ENCODE measurements at places on chromosomes 12 and 14.

GRCh38 chr14:50230401-50230700 lies 1.0 kb downstream of the SOS2 start:
- DNase-seq: no peak

- DNase-seq: no peak
These were observed 111.6 kb downstream of the HECTD4 start for GRCh38 chr12:112270673-112271072.

- no peak for DNase-seq
These were observed 65.6 kb upstream of the ZDHHC17 start for GRCh38 chr12:76698316-76698715.

DNA sequence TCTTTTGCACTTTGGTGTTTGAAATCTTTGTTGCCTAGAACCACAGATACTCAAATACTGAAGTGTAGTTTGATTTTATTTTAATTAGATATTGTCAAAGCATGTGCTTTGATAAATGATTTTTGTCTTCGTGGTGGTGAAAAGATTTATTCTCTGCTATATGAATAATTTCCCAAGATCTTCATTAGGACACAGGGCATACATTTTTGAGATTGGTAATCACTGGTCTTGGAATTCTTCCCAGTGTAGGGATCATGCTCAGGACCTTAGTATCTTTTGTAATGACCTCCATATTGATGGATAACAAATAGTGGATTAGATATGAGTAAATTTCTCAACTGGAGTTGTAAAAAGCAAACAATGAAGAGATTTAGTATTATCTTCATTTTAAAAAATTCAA lies 28.2 kb downstream of the TBK1 start:
- DNase-seq: no peak

DNA sequence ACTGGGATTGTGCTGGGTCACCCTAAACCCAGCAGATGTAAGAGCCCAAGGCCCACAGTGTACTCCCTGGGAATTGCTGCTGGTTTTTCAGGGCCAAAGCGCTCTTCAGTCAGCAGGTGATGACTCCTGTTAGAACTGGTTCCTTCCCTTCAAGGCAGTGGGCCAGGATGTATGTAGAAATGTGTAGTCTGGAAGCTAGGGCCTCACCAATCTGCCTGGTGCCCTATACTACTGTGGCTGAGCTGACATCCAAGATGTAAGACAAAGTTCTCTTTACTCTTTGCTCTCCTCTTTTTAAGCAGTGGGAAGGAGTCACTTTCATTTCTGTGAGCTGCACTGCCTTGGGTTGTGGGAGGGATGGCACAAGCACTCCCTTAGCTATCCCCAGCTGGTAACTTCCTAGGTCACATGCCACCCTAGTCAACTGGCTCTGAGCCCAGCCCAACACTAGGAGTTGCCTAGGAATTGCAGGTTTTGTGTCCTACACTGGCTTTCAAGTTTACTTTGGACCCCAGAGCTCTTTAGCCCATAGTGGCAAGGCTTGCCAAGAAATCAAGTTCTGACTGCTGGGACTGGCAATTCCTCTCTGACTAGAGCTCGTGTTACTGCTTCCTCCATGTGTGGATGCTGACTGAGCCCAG lies 249.2 kb downstream of the C12orf50 start:
- DNase-seq: no peak

DNA sequence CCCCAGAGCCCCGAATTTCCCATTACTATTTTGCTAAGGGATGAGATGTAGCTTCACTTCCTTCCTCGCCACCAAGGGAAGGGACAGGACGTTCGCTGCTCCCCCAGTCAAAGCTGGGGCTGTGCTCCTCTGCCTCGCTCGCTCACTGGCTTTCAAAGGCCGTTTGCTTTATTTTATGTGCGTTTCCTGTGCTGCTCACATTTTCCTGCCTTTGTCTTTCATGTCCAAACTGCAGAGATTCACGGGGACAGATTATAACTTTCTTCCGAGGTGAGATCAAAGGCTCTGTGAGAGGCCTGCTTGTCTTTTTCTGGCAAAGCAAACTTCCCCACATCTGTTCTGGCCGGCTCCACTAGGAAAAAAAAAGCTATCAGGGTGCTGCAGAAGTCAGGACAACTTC lies 76.0 kb upstream of the FZD10 start:
- DNase-seq: no peak

- DNase-seq: no peak
These were observed 93.2 kb downstream of the FBXW8 start for GRCh38 chr12:117003883-117004404.

GRCh38 chr14:78254911-78255461 lies 84.8 kb downstream of the NRXN3 start:
- DNase-seq: no peak

DNA sequence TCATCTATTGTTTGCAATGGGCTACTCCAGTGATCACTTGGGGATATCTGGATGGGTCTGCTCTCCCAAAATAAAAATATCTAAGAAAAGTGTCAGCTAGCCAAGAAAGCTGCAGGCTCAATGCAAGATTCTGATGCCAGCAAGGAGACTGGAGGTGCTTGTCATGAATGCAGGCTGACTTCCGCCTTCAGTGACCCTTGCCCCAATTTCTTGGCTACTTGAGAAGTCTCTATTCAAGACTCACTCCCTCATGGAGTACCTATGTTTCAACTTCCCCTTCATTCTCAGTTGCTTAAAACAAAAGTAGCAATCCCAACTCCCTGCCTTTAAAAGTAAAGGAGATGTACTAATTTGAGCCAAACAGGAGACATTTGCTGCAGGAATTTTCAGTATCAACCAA lies 123.9 kb downstream of the GPR65 start:
- DNase-seq: no peak

DNA sequence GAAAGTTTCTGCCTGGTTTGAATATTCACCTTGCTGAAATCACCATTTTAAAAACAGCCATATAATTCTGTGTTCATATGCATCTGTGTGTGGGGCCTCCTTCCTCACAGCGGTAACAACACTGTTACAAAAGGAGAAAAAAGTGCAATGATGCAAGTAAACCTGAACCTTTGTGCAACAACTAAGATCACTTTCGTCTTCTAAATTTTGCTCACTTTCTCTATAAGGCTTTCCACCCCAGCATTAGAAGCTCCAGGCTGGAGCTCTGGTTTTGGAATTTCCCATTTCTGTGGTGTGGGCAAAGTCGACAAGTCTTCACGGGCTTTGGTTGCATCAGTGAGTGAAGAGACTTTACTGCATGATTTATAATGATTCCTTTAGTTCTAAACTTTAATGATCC lies 18.4 kb downstream of the FGD6 start:
- DNase-seq: no peak

- no peak for DNase-seq
These were observed 48.6 kb downstream of the IRAK3 start for GRCh38 chr12:66237505-66238175.

DNA sequence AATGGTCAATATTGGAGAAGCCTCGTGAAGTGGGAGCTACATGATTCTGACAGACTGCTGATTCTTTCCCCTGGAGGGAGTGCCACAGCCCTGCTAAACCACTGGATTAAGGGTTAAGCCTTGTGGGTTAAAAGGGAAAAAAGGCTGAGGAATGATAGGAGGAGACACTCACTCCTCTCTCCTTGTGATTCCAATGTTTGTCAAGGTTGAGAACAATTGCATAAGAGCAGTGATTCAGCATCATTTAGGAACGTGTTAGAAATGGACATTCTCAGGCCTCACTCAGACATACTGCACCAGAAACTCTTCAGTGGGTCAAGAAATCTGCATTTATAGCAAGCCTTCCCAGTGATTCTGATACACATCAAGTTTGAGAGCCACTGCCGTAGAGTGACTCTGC lies 87.8 kb upstream of the GZMB start:
- DNase-seq: no peak

DNA sequence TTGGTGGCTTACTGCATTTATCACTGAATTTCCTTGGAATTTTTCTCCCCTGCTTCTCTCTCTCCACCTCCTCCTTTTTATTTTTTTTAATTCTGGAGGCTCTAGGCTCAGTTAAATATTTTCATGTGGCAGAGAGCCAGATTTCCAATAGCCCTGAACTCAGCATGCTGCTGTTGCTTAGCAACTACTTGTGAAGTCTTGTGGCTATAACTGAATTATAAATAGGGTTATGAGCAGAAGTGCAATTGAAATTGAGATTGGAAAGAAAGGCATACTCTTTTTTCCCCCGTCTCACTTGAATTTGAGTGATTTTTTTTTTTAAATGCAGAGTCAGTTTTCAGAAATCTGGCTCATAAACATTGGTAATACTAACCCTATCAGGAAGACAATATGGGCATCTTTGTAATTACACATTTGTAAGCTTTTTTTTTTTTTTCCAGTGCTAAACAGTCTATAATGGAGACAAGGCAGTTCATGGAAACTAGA lies 38.3 kb downstream of the ATF7IP start:
- DNase-seq: peak; percentile 36

GRCh38 chr12:114294303-114294685 lies 111.7 kb downstream of the TBX5 start:
- DNase-seq: no peak

DNA sequence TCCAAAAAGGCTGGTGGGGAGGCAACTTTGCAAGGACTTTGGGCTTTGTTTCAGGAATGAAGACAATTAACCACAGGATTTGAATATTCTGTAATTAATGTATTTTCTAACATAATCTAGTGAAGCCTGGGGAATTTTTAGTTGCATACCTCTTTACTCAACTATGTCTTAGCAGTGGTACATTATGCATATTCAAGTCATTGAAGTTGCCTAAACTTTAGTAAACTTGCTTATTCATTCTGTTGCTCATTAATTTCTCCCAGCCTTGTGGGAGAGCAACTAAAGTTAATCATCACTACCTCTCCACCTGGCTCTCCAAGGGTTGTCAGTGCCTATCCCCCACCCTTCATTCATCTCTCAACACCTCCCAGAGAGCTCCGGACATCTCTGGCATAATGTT lies 54.2 kb downstream of the IFNG-AS1 start:
- DNase-seq: no peak

GRCh38 chr14:57583396-57583795 lies 89.7 kb upstream of the CCDC198 start:
- no peak for DNase-seq

DNA sequence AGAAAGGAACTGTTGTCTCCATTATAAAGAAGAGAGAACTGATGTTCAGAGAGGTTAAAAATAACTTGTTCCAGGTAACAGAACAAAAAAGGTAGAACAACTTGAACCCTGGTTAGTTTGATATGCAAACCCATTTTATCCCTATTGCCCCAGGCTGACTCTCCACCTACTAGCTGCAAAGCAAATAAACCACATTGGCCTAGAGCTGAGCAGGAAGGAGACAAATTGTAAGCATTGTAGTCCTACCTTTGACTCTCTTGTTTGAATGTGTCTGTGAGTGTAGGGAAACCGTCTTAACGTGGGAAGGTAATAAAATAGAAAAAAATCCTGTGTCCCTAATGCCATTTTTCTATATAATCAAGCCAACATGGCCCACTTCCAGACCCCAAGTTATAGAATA lies 126.4 kb downstream of the CCER1 start:
- DNase-seq: no peak

DNA sequence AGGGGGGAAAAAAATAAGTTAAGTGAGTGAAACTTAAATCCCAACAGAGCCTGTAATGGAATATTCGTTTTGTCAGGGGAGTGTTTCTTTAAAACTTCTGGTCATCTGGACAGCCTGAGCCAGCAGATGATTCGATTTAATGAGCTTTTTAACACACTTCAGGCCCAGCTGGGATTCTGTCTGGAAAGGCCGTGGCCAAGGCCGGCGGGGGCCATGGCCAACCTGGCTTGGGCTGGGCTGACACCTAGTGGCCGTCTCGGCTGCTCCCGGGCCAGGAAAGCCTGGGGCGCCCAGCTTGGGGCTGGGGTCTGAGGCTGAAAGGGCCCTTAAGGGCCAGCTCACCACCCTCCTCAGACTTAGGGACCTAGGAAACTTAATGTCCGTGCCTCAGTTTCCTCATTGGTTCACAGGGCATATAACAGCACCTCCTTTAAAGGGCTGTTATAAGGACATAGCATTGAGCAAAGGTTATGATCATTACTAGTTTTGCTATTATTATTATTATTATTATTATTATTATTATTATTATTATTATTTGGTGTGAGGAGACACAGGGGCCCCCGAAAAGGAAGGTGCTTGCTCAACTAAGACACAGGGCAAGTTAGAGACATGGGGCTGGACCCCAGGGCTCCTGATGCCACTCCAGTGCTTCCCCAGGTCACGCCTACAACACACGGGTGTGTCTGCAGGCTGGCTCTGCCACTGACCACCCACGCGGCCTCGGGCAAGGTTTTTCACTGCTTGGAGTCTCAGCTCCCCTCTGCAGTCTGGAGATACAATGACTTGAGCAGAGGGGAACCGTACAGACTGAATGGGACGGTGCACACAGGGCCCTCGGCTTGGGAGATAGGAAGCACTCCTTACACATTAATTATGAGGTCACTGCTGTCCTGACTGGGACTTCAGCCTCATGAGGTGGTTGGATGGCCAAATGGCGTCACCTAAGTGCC lies 84.0 kb downstream of the SYNE3 start:
- no peak for DNase-seq

- peak; percentile 58 for DNase-seq
These were observed 34.9 kb downstream of the KRT80 start for GRCh38 chr12:52156757-52157565.

GRCh38 chr12:56296295-56296694 lies 3.8 kb downstream of the CS start:
- DNase-seq: no peak

- no peak for DNase-seq
These were observed 15.0 kb downstream of the CCDC85C start for GRCh38 chr14:99589031-99589441.

- DNase-seq: no peak
These were observed 62.9 kb downstream of the CCDC91 start for GRCh38 chr12:28253161-28253641.

- peak; percentile 24 for DNase-seq
These were observed 22.5 kb downstream of the MRPS35 start for GRCh38 chr12:27733052-27733656.

- DNase-seq: no peak
These were observed 1.8 kb upstream of the GCN1 start for GRCh38 chr12:120196363-120196762.

GRCh38 chr14:24639270-24639669 lies 5.3 kb upstream of the GZMB start:
- no peak for DNase-seq

GRCh38 chr12:88958946-88959345 lies 378.7 kb upstream of the KITLG start:
- DNase-seq: no peak

- DNase-seq: no peak
These were observed 69.5 kb upstream of the FERMT2 start for GRCh38 chr14:53020193-53020932.

DNA sequence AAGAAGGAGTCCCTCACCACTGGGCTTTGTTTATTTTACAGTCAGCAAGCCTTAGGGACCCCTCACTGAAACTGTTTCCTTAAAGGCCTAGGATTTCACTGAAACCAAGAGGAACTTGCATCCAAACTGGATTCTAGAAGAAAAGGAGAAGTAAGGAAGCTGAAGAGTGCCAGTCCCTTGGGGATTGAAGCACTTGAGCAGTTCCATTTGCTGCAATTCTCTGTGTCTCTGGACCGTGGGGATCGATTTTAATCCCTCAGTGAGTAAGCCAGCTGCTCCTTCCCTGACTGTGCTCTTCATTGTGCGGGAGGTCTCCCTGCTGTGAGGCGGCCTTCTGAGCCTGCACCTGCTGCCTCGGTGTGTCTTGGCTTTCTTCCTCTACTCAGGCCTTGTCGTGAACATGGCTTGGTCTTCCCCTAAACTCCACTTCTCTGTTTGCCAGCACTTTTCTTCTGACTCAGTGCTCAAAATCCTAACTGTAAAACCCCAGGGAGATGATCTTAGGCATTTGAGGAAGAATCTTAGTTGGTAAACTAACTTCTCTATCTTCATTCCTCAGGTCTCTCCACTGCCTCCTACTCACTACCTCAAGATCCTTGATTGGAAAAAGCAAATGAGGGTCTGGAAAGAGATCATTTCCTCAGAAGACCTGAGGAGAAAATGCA lies 132.6 kb downstream of the SLC38A6 start:
- no peak for DNase-seq

GRCh38 chr14:101082436-101083384 lies 179.2 kb upstream of the RTL1 start:
- no peak for DNase-seq
